ENCODE measurements at places on chromosomes 5 and 9.

GRCh38 chr9:93218161-93218560 is 34.2 kb downstream of the WNK2 start:
- no peak for DNase-seq

DNA sequence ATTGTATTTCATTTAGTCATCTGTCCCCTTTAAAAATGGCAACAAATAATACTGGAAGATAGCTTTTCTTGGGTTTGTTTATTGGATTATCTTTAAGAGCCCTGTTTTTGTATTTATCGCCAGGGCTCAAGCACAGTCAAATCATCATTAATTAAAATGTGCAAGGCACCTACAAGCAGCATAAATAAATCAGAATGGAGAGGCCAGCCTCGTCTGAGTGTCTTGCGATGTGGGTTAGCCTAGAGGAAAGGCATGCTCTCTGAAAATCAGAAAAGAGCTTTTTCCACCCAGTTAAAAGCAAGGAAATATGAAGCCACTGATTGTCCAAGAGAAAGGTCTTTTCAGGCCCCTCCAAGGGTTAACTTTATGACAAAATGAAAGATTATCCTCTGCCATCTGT is 31.8 kb downstream of the ZFAND5 start:
- no peak for DNase-seq

DNA sequence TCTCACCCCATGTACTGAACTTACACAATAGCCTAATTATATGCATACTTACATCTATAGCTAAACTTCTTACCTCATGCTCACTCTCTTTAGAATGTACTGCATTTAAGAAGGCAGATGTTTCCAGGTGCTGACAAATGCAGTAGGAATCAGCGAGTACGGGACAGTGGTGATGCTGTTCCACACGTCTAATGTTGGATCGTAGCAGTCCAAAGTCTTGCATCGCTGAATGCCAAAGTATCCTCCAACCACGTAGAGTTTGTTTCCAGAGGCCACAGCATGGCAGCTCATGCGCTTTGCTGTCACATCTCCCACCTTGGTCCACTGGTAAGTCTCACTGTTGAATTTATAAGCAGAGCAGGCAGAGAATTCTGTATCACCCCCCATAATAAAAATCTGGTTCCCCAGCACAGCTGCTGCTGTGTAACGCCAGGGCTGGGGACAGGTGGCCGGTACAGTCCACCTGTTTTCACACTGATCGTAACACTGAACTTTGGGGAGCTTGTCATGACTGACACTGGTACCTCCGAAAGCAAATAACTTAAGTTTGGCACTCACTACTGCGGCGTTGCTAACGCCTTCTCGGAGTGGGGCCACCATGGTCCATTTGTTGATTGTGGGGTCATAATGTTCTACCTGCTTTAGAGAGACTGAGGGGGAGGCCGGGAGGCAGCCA is 5.8 kb downstream of the ENC1 start:
- DNase-seq, result no peak

DNA sequence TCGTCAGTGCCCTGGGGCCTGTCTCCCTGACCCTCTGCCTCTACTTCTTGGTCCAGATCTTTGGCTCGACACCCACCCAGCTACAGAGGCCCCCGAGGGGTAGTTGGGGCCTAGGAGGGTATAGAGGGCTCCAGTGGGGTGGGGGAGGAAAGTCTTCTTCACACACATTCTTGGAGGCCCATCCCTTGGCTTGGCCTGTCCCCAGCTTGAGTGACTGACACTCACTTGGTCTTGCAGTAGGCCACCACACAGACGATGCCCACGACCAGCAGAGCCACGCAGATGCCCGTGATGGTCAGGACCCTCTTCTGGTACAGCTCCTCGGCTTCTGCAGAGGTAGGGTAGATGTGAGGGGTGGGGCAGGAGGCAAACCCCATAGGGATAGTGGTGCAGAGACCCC is 59.8 kb downstream of the PSD2 start:
- DNase-seq, result no peak

DNA sequence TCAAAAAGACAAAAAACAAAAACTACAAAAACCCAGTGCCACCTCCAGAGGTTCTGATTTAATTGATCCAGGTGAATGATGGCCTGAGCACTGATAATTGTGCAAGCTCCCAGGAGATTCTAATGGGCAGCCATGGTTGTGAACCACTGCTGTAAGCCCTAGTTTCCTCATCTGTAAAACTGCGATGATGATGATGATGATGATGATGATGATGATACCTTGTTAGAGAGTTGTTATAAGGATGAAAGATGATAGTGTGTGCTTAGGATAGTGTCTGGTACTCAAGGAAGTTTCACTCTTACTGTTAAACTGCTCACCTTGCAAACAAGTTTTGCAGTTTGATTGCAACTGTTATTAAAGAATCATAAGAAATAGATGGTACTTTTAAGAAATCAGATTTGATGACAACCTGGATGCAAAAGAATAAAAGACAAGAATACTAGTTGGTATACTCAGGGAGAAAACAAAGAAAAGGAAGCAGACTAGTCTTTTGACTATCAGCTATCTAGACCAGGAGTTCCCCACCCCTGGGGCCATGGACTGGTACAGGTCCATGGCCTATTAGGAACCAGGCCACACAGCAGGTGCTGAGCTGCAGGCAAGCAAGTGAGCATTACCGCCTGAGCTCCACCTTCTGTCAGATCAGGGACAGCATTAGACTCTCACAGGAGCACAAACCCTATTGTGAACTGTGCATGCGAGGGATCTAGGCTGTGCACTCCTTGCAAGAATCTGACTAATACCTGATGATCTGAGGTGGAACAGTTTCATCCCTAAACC is 98.0 kb downstream of the OR2K2 start:
- DNase-seq, result no peak
